IMR-90 (cell line): ENCODE measurements at places on chromosomes 5 and 9. TPM values are rescaled to one million over a fixed set of nuclear protein-coding genes. Genes with fewer than 3 reads are reported as not detected.
A peak's percentile ranks its signal among the peaks of the same experiment; 100 is the strongest.

GRCh38 chr9:3520564-3520963, 5.2 kb downstream of the RFX3 start:
- no peak overlapping the region for H3K27ac ChIP-seq
- no peaks in the 10 kb centered on the region for H3K27me3 ChIP-seq
- no peaks in the 10 kb centered on the region for H3K36me3 ChIP-seq

DNA sequence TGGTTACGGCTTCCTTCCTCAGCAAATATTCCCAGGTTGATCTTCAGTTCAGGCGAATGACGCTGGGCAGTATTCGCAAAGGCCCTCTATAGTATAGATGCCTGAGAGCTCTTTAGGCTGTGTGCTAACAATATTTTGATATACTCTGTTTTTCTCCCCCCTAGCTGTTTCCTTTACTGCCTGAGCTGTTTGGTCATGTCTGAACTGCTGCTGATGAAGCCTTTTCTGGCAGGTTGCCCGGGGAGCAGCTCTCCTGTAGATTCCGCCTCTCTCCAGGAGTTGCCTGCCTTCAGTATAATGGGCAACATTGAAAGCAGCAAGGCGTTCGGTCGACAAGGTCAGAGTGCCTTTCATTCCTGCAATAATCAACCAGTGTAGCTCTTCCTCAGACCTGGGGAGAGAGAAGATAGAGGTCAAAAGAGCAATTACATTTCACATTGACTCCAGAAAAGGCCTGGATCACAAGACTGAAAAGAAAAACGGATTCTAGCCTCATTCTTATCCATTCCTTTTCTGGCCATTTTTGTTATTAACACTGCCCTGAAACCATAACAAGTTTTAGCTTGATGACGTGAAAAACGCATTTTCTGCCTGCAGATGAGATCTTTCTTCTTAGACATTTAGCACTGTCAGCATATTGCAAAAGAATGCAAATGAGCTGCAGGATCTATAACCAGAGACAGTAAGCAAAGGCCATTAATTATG, 60.1 kb upstream of the ZNF608 start:
- no peak overlapping the region for H3K4me3 ChIP-seq
- peak; percentile 81 for DNase-seq

DNA sequence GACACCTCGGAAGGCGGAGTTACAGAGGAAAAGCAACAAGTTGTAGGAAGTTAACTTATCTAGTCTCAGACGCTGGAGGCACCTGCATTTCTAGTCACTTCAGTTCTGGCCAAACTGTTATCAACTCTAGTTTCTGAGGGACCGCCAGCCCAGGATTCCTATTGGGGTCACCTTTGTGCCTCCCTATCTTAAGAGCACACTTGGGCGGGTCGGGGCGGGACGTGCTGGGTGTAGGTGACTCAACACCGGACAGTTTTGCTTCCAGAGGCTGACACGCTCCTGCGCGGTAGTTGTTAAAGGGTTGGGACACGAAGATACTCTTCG, 679 bp upstream of the KDM4C start:
- H3K27ac ChIP-seq = peak overlapping the region; percentile 90
- H3K4me3 ChIP-seq = peak overlapping the region; percentile 57
- no peaks in the 10 kb centered on the region for H3K4me1 ChIP-seq

DNA sequence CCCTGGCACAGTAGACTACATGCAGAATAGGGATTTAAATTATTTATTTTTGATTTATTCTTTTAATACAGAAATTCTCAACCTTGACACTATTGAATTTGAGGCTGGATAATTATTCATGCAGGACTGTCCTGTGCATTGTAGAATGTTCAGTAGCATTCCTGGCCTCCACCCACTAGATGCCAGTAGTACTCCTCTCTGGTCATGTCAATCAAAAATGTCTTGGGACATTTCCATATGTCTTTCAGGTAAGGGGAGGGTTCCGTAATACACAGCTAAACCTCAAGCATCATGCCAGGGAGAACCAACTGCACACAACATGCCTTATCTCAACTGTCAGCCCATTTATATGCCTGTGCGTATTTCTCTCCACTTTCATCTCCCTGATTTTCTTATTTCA, 231.8 kb downstream of the BRINP1 start:
- no peaks in the 10 kb centered on the region for H3K4me1 ChIP-seq
- no peaks in the 10 kb centered on the region for H3K27me3 ChIP-seq
- H3K36me3 ChIP-seq = no peaks in the 10 kb centered on the region
- no peak overlapping the region for H3K4me3 ChIP-seq
- no peak overlapping the region for H3K27ac ChIP-seq

GRCh38 chr5:154298065-154298464, 107.5 kb downstream of the GALNT10 start:
- no peak overlapping the region for H3K4me3 ChIP-seq
- no peak overlapping the region for H3K27ac ChIP-seq
- H3K4me1 ChIP-seq = no peaks in the 10 kb centered on the region
- H3K36me3 ChIP-seq = peaks cover 11% of the 10 kb centered on the region
- H3K27me3 ChIP-seq = no peaks in the 10 kb centered on the region

- DNase-seq = no peak
- H3K4me1 ChIP-seq = peaks cover 16% of the 10 kb centered on the region
- peaks cover 12% of the 10 kb centered on the region for H3K36me3 ChIP-seq
- H3K27me3 ChIP-seq = no peaks in the 10 kb centered on the region
Observed at GRCh38 chr9:109033941-109034700, 20.8 kb upstream of the CTNNAL1 start.

DNA sequence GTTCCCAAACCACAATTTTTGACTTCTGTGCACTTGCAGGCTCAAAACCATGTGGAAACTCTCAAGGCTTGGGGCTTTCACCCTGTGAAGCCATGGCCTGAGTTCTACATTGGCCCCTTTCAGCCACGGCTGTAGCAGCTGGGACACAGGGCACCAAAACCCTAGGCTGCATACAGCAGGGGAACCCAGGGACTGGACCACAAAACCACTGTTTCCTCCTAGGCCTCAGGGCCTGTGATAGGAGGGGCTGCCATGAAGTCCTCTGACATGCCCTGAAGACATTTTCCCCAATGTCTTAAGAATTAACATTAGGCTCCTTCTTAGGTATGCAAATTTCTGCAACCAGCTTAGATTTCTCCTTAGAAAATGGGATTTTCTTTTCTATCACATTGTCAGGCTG, 312.1 kb upstream of the TUSC1 start:
- H3K27ac ChIP-seq = no peak overlapping the region
- no peak overlapping the region for H3K4me3 ChIP-seq
- no peak for DNase-seq
- no peaks in the 10 kb centered on the region for H3K27me3 ChIP-seq

- H3K27me3 ChIP-seq = no peaks in the 10 kb centered on the region
- H3K4me1 ChIP-seq = peaks cover 2% of the 10 kb centered on the region
- no peak for DNase-seq
- H3K27ac ChIP-seq = no peak overlapping the region
Observed at GRCh38 chr9:107483666-107484065, 5.9 kb downstream of the KLF4 start.

DNA sequence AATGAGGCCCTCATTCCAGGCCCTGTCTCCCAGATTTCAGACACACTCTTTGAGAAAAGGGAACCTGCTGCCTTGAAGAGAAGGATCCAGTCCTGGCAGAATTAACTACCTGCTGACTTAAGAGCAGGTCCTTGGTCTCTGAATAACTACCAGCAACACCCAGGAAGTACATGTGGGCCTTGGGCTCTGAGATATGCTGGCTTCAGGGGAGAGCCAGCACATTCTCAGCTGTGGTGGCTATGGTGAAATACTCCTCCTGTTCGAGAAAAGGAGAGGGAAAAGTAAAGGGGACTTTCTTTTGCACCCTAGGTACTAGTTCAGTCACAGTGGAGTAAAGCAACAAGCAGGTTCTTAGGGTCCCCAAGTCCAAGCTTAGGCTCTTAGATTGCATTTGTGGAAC, 120.0 kb downstream of the HMHB1 start:
- DNase-seq = no peak
- no peak overlapping the region for H3K27ac ChIP-seq
- H3K27me3 ChIP-seq = no peaks in the 10 kb centered on the region
- no peaks in the 10 kb centered on the region for H3K4me1 ChIP-seq
- H3K36me3 ChIP-seq = no peaks in the 10 kb centered on the region
- H3K4me3 ChIP-seq = no peak overlapping the region

DNA sequence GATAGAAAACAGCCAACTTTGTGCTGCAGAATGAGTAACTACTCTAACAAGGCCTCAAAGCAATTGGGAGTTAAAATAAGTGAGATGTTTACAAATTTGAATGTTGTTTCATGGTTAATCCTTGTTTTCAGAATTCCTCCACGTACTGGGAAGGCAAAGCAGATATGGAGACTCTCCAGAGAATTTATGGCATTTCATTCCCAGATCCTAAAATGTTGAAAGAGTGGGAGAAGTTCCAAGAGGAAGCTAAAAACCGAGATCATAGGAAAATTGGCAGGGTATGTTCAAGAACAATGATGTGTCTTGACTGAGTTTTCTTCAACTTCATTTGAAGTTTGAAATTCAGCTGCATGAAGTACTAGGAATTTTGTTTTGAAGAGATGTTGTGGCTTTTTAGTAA, 16.4 kb downstream of the TARS1 start:
- no peak overlapping the region for H3K4me3 ChIP-seq
- H3K27me3 ChIP-seq = no peaks in the 10 kb centered on the region
- H3K27ac ChIP-seq = peak overlapping the region; percentile 49; the same call in 1 of the 2 replicates
- H3K4me1 ChIP-seq = peaks cover 4% of the 10 kb centered on the region
- H3K36me3 ChIP-seq = peaks cover 68% of the 10 kb centered on the region

Gene GPX3
- polyA plus RNA-seq = 1.0 and 1.3 TPM in 2 replicates

Gene ELAVL2
- polyA plus RNA-seq = 0.04 TPM in 1 of 2 replicates, not detected in the other

Gene SLC6A18
- polyA plus RNA-seq = not detected in 2 replicates

Gene IL5
- not detected in 2 replicates for polyA plus RNA-seq
